ENCODE measurements at places on chromosomes 3 and 15.
A peak's percentile ranks its signal among the peaks of the same experiment; 100 is the strongest.

DNA sequence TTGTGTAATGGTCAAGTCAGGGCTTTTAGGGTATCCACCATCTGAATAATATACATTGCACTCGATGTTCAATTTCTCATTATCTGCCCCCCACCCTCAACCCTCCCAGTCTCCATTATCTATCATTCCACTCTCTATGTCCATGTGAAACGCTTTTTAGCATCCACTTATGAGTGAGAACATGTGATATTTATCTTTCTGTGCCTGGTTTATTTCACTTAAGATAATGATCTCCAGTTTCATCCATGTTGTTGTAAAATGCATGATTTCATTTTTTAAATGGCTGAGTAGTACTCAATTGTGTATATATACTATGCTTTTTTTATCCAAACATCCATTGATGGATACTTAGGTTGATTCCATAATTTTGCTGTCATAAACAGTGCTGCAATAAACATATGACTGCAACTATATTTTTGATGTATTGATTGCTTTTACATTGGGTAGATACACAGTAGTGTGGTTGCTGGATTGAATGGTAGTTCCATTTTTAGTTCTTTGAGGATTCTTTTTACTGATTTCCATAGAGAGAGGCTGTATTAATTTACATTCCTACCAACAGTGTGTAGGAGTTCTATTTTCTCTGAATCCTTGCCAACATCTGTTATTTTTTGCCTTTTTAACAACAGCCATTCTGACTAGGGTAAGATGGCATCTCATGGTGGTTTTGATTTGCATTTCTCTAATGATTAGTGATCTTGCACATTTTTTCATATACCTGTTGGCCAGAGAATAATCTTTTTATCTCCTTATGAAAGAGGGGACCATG is 332.9 kb upstream of the TGFBR2 start:
- DNase-seq: no peak

DNA sequence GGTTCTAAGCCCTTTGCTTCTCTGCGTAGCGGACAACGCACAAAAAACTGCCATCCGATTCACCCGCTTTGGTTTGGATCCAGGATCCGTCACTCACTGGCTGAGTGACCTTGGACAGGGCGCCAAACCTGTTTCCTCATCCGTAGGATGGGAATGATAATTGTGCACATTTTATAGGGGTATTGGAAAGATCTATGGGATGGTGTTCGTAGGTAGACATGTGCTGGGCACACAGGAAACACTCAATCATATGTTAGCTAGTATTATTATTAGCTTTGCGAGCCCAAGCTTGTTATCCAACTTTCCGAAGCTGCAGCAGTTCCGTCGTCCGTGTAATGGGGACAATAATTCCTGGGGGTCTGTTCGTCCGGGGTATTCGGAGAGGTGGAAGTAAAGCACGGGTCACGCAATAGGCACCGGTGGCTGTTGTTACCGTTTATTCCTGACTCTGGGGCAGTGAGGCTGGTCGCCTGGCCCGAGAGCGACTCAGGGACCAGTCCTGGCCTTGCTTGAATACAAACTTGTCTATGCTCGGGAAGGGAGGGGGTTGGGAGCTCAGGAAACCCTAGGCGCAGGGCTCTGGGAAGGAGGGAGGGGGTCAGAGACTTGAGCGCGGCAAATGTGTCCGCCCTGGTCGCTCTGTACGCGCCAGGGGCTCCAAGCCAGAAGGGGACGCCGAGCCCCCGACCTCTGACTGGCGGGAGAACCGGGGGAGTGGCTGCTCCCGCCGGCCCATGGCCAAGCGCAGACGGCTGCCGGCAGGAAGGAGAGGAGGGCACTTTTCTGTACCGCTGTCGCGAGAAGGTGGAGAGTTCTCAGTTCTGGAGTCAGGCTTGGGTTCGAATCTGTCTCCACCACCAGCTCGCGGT is 1.3 kb downstream of the SPSB4 start:
- DNase-seq: peak; percentile 15

GRCh38 chr15:68431792-68432401 is at the start of gene ITGA11:
ITGA11 (minus strand) TSS chr15:68432163; CDS start chr15:68432066, 97 bp downstream.
- peak; percentile 90 for DNase-seq

- DNase-seq: no peak
These were observed 449.9 kb downstream of the PDCD6IP start for GRCh38 chr3:34248352-34248751.

DNA sequence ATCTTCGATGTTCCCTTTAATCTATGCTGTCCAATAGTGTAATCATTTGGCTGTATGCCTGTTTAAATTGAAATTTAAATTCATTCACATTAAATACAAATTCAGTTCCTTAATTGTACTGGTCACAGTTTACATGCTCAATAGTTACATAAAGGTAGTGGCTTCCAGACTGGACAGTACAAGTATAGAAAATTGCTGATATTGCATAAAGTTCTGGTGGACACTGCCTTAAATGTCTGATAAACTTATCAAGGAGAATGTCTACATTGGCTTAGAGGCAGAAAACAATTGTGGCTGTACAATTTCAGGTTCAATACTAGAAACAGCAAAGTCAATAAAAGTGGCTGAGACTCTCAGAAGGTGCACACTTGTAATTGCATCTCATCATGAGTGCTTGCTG is 365.2 kb downstream of the RBMS3 start:
- DNase-seq: no peak

Data from MG63 (cell line).